Stromal cell of bone marrow (primary cell): ENCODE measurements at places on chromosomes 7 and 10.

DNA sequence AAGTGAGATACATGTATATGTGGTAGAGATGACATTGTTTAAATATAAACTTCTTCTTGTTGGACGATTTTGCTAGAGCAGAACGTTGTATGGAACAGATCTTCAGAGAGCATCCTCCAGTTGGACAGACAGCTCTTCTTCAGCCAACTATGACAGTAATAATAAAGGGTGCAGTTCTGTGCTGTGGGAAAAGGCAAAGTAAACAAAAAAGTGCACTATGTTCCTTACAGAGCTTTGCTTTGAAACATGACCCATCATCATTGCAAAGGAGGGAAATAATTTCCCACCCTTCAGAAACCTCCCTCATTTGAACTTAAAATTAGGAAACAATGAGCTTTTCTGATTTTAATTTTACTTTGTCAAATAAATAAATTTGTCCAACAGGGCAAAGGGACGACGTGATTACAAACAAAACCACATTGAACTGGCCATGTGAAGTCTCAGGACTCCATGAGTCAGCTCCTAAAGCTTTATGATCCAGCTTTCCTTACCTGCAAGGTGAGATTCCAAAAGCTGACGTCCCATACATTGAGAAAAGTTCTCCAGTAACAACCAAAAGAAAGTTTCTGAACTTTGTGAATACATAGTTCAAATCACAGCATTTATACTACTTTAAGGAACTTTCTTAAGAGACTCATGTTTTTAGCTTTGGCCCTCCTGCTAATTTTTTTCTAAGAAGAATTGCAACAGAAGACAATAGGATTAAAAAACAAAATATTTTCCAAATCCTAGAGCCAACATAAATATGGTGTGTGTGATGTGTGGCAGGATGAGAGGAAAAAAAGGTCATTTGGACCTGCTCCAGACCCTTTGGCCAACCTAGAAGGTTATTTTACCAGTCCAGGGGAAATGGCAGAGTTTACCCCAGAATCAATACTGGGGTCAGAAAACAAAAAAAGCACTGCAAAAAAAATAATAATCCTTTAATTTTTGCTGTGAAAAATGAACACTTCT is 565.4 kb upstream of the NRP1 start:
- no peak for DNase-seq

DNA sequence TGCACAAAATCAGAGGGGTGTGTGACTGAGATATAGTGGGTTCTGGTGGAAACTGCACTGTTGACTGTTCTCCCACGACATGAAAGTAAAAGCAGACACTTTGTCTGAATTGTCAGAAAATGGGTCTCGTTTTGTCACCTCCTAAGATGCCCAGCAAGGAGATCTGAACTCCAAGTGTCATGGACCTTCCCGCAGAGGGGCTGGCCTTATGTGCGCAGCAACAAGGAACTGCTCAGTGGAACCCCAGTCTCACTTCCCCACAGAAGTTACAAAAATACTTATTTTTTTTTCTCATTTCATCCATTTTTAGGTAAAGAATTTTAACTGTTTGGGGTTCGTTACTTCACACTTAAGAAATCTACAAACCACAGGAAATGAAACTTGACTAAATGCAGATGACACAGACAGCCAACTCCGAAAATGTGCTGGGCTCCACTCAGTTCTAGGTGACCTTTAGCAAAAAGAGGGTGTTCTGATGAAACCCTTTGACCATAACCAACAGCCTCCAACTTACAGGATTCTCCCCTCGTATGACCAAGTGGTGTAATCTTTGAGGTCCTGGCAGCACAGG is 115.0 kb downstream of the FAM107B start:
- DNase-seq, result no peak

DNA sequence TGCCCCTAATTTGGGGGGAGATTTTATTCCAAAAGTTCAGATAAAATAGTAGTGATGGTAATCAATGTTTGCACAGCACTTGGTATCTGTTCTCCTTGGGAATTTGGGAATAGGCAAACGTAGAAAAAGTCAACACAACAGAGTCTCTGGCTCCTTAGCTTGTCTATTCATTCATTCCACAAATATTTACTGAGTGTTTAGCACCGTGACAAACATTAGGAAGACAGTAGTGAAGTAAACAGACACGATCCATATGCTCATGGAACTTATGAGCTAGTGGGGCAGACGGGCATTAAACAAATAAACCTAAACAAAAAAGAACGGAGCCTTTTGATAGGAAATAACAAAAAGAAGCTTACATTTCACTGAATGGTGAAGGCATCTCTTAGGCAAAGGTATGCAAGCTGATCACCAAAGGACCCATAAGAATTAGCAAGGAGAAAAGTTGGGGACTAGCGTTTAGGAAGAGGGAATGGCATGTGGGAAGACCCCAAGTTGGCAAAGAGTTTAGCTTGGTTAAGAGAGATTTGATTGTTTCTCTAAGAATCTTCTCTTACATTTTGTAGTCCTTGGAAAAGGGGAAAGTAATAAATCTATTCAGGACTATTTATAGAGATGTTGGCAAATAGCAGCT is 243.9 kb upstream of the NPY start:
- no peak for DNase-seq

- DNase-seq, result no peak
Observed at GRCh38 chr10:102615361-102615760, 28.9 kb upstream of the TRIM8 start.

DNA sequence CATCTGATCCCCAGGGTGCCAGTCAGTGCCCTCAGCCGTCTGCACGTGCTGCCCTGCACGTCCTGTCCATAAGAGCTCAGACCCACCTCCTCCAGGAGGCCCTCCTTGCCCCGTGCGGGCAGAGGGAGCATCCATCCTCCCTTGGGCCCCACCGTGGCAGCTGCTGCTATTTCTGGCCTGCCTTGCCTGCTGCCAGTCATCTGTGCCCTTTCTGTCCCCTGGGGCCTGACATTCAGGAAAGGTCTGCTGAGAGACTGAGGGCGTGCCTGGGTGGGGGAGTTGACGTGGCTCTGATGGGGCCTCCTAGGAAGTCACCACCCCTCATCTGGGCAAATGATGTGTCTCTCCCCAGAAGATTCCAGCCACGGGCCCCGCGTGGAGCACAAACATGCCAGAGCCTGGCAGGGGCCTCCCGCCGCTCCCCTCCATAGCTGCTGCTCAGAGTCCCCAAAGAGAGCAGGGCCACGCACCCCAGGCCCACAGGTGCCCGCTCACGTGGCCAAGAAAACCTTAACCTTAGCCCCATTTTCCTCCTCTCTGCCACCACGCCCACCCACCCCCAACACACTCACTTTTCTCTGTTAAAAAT is 21.8 kb downstream of the DPYSL4 start:
- no peak for DNase-seq

GRCh38 chr10:1610986-1611770 is 126.1 kb downstream of the ADARB2 start:
- DNase-seq, result no peak

DNA sequence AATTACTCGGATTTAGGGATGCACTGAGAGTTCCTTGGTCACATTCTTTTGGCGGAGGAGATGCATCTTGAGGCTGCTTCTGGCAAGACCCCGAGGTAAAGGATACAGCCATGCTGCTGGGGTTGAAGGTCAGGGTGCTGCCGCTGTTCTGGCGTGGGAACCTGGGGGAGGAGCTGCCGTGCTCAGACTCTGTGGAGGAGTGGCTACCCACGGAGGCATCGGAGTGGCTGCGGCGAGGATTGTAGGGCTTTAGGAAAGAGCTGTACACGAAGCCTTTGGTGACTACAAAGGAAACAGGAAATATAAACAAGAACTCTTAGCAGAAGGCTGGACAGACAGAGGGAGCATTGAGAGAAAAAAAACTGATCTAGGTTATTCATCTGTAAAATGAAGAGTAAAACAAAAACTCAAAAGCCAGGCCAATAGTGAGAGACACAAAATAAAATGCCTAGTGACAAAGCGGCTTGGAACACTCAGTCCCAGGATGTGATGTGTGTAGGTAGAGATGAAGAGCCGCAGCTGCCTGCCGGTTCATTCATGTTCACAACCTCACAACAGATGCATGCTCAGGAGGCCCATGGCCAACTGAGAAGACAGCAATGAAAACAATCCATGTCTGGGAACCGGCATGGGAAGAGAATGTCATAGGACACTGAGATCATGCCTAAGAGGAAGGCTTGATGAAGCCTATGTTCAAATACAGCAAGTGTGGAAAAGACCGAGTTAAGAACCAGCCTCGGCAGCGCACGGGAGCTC is 97.8 kb downstream of the ABCC2 start:
- no peak for DNase-seq

DNA sequence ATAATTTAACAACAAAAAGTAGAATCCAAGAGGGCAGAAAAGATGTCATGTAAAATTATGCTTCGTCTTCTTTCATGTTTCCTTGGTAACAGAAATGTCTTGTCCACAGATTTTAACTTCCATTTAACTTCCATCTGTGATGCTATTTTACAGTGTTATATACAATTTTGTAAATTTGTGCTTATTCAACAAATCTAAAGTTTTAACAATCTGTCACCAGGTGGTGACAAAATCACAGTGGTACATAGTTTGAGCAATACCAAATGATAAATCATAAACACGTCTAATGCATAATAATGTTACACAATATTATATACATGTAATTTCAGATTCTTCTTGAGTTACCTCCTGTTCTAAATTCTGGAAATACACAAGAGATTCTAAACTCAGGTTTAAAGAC is 784.4 kb upstream of the CELF2 start:
- DNase-seq, result no peak

GRCh38 chr7:28581351-28581750 is 169.0 kb downstream of the CREB5 start:
- DNase-seq, result no peak

DNA sequence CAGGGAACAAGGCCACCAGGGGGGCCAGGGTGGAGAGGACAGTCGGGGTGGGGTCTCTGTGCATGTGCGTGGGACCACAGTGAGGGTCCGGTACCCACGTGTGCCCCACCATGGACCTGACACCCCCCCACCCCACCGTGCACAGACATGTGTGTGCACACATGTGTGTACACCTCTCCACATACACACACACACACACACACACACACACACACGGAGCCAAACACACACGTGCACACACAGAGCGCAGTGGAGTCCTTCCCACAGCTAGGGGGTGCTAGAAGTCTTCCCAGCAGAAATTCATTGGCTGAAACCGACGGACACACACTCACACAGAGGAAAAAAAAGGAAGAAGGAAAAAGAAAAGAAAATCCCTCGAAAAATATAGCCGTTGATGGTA is 42.8 kb upstream of the GNA12 start:
- peak; percentile 57 for DNase-seq

GRCh38 chr10:88827671-88828070 is 24.0 kb downstream of the ANKRD22 start:
- no peak for DNase-seq

DNA sequence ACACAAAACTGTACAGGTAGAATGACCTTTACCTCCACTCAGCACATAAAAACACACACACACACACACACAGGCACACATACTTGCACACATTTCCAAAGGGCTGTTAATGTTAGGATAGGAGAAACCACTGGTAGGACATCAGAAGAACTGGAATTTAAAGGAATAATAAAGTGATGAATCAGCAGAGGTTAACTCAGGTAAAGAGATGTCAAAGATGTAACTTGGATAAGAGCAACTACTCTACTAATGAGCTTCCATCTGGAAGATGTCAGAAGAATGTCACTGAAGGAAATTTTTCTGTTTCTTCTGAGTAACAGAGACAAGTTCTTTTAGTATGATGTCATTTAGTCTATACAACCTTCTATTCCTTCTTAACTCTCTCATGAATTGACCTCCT is 26.4 kb upstream of the GPR37 start:
- no peak for DNase-seq

GRCh38 chr10:98316661-98317060 is 48.7 kb upstream of the LOXL4 start:
- DNase-seq, result no peak

DNA sequence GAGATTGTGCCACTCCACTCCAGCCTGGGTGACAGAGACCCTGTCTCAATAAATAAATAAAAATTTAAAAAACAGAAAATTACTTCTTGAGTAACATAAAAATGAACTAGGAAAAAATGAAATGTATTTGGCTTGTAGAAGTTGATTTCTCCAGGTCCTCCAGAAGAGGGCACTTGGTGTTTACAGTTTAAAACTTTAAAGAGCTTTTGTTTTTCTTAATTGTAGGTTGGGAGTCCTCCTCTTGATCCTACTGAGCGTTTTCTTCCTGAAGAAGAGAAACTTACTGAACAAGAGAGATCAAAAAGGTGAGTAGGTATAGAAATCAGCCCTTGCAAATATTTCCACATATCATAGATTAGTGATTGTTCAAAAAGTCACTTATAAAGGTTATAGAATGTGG is 16.2 kb downstream of the KIFBP start:
- peak; percentile 54 for DNase-seq

GRCh38 chr7:25846722-25847121 is 305.3 kb upstream of the NFE2L3 start:
- peak; percentile 85 for DNase-seq

DNA sequence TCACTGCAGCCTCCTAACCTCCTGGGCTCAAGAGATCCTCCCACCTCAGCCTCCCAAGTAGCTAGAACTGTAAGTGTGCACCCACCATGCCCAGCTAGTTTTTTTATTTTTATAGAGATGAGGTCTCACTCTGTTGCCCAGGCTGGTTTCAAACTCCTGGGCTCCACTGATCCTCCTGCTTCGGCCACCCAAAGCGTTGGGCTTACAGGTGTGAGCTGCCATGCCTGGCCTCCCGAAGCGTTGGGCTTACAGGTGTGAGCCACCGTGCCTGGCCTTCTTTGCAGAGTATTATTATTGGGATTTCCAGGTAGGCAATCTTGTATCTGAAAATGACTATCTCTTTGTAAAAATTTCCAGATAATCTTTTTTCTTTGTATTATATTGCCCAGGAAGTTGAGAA is 23.1 kb upstream of the NCAPG2 start:
- no peak for DNase-seq
